ENCODE measurements at places on chromosomes 13 and 19.

DNA sequence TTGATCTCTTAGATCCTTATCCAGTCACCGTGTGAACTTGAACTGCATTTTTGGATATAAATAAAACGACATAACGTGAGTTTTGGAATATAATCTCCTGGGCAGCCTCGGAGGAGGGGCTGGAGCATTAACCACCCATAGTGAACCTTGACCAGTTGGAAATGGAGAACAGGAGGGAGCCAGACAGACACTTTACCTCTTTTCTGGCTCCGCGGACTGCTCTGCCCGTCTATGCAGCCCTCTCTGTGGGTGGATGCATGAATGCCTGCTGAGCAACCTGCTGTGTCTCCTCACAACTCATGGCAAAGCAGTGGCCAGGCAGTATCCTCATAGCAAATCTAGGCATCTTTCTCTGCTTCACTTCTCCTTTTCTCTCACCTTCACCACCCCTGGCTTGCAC is 10.5 kb upstream of the COG3 start:
- no peak for DNase-seq

DNA sequence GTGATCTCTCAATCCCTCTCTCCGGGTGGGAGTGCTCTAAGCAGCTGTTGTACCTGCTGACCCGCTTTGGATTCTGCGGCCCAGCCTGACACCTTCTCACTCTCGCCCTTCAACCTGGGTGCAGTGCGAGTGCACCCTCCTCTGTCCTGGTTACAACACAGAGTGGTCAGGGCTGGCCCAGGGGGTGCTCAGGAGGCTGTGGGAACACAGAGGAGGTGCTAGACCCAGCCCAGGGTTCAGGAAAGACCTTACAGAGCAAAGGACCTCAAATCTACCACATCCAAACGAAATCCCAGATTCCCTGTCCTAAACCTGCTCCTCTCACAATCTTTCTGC is 23.7 kb downstream of the ZNF175 start:
- no peak for DNase-seq

DNA sequence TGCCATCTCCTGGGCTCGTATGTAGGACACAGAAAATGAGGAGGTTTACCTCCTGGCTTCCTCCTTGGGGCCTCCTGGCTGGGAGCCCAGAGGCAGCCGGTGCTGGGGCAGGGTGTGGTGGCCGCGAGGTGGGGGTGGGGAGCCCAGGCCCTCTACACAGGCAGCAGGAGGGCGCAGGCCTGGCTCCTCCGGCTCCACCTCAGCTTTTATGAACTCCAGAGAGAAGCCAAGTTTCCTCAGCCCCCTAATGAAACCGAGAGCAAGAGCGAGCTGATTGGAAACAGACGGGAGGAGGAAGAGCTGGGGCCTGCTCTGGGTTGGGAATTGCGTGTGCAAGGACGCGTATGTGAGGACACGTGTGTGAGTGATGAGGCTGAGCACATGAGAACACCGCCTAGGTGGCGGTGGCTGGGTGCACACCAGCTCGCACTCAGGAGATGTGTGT is 23.1 kb downstream of the LYL1 start:
- no peak for DNase-seq

GRCh38 chr13:33454844-33455705 is 169.5 kb upstream of the STARD13 start:
- DNase-seq = no peak
